Dermis microvascular lymphatic vessel endothelial cell (primary cell): ENCODE measurements at places on chromosomes 5 and 9. TPM values are rescaled to one million over a fixed set of nuclear protein-coding genes. Genes with fewer than 3 reads are reported as not detected.

The BSPRY gene
- total RNA-seq = not detected in 2 replicates

The SHOC1 gene
- total RNA-seq = not detected in 2 replicates

The SPINK5 gene
- 0.13 TPM in 1 of 2 replicates, not detected in the other for total RNA-seq

The RASGRF2 gene
- total RNA-seq = 19.8 and 23.2 TPM in 2 replicates

The CXCL14 gene
- under 0.01 TPM in 1 of 2 replicates, not detected in the other for total RNA-seq

The TMEM171 gene
- total RNA-seq = 0.76 and 1.4 TPM in 2 replicates

The TRIP13 gene
- total RNA-seq = 8.7 and 19.4 TPM in 2 replicates

The GABRA1 gene
- total RNA-seq = not detected in 2 replicates

The TAF11L5 gene
- total RNA-seq = not detected in 2 replicates

The CDHR2 gene
- under 0.01 and 0.25 TPM in 2 replicates for total RNA-seq

GRCh38 chr9:90107726-90108655, 503.2 kb downstream of the GADD45G start:
- no peak for DNase-seq

DNA sequence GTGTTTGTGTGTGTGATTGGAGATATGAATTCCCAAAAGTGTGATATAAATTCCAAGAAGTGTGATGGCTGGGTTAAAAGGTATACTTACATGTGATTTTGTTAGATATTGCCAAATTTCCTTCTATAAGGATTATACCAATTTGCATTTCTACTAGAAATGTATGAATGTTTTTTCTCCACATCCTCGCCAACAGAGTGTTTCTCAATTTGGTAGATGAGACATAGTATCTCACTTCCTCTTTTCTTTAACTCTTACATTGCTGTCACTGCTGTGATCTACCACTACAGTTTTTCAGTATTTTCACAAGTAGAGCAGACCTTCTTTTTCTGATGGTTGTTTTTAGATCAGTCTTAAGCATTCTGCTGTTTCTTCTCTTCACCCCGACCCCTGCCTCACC, 111.3 kb downstream of the FER start:
- no peak for DNase-seq

DNA sequence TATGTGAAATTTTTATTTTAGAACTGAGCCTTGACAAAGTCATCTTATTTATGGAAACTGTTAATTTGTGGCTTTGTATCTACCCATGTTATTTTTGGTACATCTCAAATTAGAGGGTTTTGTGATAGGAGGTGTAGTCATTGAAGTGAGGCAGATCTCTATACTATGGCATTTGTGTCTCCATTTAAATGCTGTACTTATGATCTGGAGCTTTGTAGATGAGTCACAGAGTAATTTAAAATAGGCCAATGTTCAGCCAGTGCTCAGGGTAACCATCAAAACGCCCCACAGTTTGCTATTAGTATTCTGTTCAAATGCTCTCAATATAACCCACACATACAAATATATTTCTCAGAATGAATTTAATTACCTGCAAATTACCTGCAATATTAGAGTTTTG, 351.5 kb upstream of the KLF9 start:
- DNase-seq = no peak

- no peak for DNase-seq
These were observed 448.0 kb downstream of the SPOCK1 start for GRCh38 chr5:137051161-137051560.

DNA sequence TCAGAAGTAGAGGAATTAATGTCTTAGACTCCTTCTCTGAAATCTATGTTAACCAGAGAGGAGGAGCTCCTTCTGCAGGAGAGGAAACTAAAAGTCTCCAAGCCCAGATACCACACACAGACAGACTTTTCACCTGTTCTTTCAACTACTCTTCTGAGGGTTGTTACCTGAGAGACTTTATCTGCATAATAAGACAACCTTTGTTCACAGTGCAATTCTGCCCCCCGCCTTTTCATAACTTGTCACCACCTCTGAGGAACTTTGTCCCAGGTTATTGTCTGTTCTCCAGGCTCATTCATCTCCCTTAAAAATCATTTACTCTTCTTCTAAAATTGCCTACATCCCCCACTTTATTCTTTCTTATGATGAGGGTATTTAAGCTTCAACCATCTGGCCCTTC, 9.4 kb upstream of the GALNT10 start:
- DNase-seq = no peak

GRCh38 chr9:135602789-135603481, 36.4 kb downstream of the GLT6D1 start:
- peak; percentile 9 for DNase-seq

GRCh38 chr9:16817514-16817913, 53.0 kb downstream of the BNC2 start:
- DNase-seq = no peak

GRCh38 chr9:133342069-133342406, 5.9 kb downstream of the MED22 start:
- DNase-seq = no peak

DNA sequence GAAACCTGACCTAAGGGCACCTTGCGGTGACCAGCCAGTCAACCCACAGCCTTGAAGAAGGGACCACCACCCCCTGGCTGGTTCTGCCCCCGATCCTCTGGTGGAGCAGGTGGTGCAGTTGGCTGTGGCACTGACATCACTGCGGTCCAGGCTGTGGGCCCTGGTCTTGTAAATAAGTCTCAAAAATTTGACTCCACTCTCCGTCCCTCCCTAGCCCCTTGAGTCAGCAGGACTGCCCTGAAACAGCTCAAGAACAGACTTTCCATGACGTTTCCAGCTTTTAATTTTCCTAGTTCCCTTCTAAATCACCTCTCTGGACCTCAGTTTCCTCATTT, 134.8 kb upstream of the BOD1 start:
- DNase-seq = no peak

DNA sequence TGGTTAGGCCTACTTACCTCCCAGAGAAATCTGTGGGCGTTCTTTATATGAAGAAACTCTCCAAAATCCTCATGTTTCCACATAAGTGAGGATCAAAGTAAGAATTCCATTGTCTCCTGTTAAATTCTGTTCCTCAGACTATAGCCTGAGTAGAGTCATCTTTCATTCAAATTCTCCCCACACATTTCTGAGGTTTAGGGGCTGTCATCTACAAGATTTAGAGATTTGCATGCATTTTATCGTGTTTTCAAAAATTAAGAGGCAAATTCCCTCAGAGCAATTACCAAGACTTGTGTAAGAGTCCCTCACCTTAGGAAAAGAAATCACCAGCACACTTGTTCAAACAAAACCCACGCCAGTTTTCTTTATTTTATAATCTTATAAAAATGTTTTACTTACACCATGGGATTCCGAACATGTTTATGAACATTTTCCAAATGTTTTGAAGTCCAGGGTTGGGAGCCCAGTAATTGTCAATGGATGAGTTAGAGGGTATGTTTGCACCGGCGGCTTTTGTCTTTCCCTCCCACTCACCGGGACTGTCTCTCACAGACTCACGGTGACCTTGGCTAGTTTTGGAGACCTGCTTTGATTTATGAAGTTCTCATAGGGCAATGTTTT, 367.6 kb downstream of the ENC1 start:
- DNase-seq = no peak

DNA sequence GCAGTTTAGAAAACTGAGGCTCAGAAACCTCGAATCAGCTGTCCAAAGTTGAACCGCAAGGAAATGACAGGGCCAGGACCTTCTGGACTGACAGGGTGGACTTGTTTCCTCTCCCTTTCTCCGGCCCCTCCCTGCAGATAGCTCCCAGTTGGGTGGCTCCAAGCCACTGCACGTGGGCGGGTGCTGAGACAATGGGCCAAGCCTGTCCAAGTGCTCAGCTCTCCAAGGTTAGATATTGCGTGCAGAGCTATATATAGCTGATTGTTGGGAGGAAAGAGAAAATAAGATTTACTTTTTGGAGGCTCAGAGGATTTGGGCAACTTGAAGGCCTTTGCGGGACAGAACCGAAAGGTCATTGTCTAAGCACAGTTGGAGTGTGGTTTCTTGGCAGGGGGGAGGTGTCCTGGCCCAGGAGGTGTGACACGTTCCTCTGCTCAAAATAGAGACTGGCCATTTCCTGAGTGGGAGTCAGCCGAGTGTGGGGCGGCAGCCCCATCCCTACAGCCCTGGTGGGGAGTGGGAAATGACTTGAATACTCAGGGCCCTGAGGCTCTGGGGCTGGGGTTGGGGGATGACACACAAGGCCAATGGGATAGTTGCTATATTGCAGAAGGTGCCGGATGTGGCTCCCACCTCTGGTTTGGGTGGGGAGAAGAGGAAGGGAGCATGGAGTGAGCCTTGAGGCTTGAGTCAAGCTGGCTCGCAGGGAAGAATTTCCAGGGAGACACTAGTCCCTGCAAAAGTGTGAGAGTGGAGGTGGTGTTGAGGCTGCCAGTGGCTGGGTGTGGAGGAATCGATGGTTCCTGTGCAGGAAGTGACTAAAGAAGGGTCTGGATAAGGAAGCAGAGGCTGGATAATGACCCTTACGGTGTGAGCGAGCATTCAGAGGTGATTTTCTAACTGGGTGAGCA, 44.4 kb upstream of the SMAD5 start:
- DNase-seq = peak; percentile 51
